ENCODE measurements at places on chromosomes 6 and 20.

DNA sequence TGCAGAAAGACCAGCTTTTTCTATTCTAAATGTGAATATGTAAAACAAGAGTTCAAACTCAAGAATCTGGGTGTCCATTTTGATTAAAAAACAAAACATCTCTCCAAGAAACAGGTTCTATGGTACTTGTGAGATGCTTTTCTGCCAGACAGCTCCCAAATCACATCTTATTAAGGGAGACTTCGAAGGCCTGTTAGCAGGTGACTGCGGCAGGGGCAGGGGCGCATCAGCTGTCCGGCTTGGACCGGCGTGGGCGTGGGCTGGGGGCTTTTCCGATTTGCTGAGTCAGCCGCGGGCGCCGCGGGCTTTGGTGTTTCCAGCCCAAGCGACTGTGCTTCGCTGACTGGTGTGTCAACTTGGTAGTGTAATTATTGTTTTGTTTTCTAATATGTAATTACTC, 32.6 kb downstream of the TFAP2A start:
- no peak for DNase-seq

DNA sequence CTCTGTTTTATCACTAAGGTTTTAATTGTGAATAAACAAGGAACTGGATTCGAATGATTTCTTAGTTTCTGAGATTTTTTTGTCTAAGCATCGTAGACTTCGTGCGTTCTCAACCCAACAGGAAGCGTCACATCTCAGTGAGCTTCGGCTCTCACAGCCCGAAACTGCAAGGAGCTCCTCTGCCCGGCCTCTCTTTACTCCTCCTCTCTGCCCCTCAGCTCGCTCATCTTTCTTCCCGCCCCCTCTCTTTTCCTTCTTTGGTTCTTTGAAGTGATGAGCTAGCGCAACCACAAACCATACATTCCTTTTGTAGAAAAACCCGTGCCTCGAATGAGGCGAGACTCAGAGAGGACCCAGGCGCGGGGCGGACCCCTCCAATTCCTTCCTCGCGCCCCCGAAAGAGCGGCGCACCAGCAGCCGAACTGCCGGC, 480 bp upstream of the NT5E start:
- peak; percentile 10 for DNase-seq

- DNase-seq = no peak
Measured at GRCh38 chr6:34241351-34242215, 4.9 kb downstream of the HMGA1 start.

DNA sequence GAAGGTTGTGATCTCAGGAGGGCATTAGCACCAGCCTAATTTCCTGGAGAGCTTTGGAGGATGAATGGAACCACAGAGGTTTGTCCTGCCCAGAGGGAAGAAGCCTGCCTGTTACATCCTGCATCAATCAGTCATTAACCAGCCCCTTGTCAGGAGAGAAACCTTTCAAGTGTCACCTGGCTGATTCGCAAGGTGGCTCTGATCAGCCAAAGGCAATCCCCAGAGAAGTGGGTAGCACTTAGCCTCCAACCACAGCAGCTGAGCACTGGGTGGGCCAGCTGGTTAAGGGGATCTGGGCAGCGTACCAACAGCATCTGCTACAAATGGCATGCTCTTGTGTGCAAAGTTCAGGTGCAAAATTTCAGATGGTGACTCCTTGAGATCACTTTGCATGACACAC, 26.9 kb downstream of the ANKEF1 start:
- no peak for DNase-seq

- DNase-seq = no peak
Measured at GRCh38 chr6:41687501-41688175, 47.8 kb downstream of the TFEB start.

DNA sequence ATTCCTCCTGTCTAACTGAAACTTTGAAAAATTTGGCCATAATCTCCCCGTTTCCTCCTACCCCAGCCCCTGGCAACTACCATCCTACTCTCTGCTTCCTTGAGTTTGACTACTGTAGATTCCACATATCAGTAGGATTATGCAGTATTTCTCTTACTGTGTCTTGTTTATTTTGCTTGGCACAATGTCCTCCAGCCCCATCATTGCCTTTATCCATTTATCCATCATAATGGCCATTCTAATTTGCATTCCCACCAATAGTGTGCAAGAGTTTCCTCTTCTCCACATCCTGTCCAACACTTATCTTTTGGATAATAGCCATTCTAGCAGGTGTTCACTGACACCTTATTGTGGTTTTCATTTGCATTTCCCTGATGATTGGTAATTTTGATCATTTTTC, 202.3 kb downstream of the THBS2 start:
- DNase-seq = no peak

DNA sequence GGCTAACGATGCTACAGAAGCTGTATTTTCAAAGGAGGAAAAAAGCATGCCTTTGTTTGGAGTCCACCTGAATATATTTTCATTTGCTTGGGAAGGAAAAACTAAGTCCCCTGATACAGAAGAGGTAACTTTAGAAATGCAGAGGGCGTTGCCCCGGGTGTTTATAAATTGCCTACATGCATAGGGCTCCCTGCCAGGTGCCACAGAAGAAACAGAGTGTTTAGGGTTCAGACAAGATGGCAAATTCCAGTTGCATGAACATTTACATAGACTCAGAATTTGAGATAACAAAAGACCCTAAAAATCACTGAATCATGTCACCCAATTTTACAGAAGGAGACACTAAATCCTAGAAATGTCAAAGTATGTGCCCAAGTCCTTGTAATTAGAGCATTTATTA, 19.9 kb downstream of the RIN2 start:
- no peak for DNase-seq

DNA sequence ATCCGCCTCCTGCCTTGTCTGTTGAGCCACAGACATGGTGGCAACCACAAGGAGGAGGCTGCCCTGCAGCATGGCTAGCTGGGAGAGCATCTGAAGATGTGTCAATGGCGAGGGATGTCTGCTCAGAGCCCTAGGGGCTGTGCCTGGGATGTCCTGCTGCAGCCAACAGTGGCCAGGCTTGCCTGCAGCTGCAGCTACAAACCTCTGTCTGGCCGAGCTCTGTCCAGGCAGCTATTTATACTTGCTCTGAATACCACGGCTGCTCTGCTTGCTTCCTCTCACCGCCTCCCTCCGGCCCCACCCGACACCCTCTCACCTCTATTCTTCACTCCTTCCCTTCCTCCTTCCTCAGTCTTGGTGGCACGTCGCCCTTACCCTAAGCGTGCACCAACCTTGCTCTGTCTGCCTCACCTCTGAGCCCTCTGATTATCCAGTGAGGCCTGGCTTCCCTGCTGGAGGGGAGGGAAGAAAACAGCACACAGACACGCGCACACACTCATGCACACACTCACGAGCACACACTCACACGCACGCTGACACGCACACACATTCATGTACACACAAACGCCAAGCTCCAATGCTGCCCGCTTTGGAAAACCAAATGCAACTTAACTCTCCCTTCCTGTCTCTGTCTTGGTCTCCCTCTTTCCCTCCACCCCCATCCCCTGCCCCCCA, at the start of gene ANGPT4:
TSS of gene ANGPT4 (minus strand) at position 210 of the 675 bp plus-strand sequence. CDS start at position 90, 120 bp downstream.
- DNase-seq = no peak

- peak; percentile 14 for DNase-seq
Measured at GRCh38 chr6:26543953-26544352, 5.8 kb downstream of the HMGN4 start.

GRCh38 chr6:88728756-88729155, 234.7 kb downstream of the RNGTT start:
- no peak for DNase-seq

- no peak for DNase-seq
Measured at GRCh38 chr20:45100563-45101245, at the start of gene KCNS1. Gene KCNS1, minus strand, starts transcription at chr20:45101127. Its CDS starts 1,891 bp downstream, at chr20:45099236.

DNA sequence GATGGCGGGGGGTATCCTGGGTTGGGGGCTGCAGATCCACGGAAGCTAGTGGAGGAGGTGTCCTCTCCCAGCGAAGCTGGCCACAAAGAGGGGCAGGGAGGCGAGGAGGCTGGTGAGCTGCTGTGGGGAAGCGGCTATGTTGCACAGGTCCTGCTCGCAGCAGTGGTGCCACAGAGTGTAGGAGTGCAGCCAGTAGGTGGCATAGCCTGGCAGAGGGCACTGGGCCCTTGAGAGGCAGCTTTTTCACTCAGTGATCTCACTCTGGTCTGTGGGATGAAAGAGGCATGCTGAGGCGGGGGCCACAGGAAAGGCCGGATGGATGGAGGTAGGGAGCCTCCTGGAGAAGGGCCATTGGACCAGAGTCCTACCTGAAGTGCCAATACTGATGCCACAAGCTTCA, 2.9 kb upstream of the LY6G6D start:
- no peak for DNase-seq

GRCh38 chr6:25918083-25918683, 12.3 kb downstream of the SLC17A2 start:
- no peak for DNase-seq

DNA sequence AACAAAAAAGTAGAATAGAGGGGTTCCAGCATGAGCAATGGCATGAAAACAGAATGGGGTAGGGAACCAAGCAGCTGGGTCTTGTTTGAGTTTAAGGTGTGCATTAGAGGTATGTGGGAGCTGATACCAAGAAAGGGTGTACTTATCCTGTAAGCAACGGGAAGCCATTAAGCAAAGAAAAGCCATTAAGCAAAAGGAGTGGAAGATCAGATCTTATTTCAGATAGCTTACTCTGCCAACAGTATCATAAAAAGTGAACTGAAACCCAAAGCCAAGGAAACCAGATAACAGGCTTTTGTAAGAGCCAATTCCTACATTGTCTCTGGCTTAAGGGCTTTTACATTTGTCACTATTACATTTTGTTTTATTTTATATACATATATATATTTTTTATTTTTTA, 21.3 kb upstream of the BEND6 start:
- DNase-seq = peak; percentile 19

DNA sequence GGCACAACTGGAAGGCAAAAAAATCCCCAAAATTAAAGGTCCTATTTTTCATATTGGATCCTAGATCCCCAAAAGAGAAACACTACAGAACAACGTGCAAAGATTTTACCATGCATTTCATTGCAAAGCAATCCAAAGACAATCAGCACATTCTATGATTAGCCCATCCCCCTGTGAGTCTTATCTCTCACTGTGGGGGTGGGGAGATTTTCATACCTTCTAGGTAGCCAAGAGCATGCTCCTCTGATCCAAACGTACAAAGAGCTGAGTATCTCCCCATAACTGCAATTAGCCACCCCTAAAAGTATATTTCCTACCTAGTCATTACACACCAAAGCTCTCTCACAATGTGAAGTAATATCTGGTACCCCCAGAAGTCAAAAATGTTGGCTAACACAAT, 22.2 kb upstream of the ENTPD6 start:
- DNase-seq = no peak

- peak; percentile 32 for DNase-seq
Measured at GRCh38 chr6:2799936-2800527, 34.8 kb downstream of the WRNIP1 start.

DNA sequence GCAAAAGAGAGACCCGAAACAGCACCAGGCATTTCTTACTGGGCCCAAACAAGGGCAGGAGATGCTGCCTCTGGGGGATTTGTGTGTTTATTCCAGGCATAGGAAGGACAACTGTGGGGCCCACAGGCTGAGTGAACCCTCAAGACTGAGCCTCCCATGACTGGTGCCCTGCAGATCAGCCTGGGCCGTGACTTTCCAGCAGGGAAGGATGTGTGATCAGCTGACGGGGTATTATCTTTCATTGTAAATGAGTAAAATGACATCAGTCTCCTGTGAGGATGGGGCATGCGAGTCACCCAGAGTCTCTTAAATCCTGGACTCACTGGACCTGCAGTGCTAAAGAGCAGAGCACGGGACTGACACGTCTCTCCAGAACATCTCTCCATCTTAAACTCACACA, 3.9 kb upstream of the TEAD3 start:
- DNase-seq = peak; percentile 20

- no peak for DNase-seq
Measured at GRCh38 chr20:1334761-1335160, 5.8 kb upstream of the SDCBP2 start.

GRCh38 chr6:33455051-33455450, 675 bp downstream of the ZBTB9 start:
- DNase-seq = no peak

DNA sequence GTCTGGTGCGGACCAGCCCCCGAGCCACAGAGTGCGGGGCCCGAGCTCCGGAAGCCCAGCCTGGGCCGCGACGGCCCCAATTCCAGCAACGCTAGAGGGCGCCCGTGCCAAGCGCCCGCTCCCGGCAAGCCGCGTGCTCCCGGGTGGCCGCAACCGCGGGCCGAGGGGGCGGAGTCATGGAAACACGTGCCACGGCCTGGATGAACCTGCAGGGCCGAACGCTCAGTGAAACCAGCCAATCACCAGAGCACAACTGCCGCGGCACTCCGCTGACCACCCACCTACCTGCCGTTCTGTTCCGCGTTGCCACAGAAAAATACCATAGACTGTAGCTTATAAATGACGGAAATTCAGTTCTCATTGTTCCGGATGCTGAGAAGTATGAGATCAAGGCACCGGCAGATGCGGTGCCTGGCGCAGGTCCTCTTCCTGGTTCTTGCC, 85.7 kb upstream of the FOXC1 start:
- DNase-seq = peak; percentile 54

GRCh38 chr20:41952166-41952565, 334.0 kb upstream of the CHD6 start:
- no peak for DNase-seq

DNA sequence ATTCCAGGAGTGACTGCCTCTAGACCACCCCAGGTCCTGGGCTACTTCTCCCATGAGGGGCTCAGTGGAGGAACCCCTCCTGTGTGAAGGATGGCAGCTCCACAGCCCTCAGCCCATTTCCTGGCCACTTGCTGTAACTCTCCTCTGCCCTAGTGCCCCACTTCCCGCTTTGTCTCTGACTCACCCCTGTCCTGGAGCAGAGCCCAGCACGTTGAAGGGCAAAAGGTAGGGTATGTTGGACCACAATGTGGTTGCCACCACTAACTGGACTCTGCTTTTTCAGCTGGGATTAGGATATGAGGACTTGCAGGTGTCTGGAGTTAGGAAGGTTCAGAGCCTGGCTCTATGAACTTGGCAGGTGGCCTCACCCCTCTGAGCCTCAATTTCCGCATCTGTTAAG, 2.4 kb downstream of the MYBL2 start:
- no peak for DNase-seq

Data from suppressor macrophage treated with lipopolysaccharide for 4 hours (primary cell).